ENCODE measurements at places on chromosomes 2 and 18. TPM values are rescaled to one million over a fixed set of nuclear protein-coding genes. Genes with fewer than 3 reads are reported as not detected.

DNA sequence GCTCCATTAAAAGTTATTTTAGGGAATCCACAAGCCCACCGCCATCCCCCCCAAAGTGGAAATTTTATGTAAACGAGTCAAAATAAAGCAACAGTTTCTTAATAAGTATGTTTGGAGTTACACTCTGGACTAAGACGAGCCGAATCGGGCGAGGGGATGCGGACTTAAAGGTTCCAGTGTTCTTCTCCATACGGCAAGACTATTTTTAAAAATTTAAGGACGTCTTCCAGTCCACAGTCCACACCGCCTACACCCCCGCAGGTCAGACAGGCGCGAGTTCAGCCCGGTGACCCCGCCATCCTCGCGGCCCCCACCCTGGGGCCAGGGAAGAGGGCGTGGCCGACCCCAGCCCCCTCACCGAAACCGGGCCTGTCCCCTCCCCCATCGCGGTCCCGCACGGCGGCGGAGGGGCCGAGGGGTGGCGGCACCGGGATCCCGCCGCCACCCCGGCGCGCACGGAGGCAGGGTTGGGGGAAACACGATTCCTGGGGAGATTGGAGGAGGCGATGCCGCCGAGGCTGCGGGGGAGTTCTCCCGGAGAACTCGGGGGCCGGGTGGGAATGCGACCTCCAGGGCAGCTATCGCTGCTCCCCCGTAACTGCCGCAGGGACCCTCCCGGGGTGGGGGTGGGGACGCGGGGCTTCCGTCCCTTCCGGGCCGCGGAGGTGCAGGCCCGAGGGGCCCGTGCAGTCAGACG lies 24.5 kb upstream of the SMAD7 start:
- DNase-seq, result peak; percentile 88

DNA sequence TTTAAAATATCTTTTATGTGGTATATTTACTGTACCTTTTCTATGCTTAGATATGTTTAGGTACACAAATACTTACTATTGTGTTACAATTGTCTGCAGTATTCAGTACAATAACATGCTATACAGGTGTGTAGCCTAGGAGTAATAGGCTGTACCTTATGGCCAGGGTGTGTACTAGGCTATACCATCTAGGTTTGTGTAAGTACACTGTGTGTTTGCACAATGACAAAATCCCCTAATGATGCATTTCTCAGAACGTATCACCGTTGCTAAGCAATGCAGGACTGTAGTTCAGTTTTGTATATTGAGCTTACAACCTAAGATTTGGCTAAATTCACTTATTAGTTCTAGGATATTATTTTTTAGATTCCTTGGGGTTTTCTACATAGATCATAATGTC lies 332.3 kb upstream of the HS6ST1 start:
- no peak for DNase-seq

DNA sequence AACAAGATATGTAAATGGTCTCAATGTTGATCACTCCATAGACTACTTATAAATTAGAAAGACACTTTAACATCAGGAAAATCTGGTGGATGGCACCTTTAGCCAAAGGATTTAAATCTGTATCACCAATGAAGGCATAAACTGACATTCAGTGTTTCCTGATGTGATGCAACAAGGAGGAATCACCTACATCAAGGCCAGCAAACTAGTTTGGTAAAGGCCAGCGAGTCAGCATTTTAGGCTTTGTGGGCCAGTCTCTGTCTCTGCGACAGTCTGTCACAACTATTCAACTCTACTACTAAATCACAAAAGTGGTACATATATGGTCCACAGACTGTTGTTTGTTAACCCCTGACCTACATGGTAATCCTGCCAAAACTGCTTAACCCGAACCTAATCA lies 33.3 kb downstream of the C2orf76 start:
- no peak for DNase-seq

DNA sequence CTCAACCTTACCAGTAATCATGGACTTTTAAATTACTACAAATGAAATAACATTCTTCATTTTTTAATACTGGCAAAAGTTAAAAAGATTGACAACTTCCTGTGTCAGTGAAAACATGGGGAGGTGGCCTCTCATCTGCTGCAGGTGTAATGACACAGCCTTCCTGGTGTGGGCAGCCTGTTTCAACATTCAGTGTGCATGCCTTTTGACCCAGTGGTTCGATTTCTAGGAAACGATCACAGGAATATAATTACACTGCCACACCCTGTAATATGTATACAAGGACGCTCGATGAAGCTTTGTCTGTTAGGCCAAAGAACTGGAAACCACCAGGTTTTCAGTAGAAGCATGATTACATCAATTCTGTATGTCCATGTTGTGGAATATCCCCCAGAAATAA lies 68.7 kb downstream of the MTHFD2 start:
- peak; percentile 65 for DNase-seq

GRCh38 chr2:74566076-74566753 lies 11.7 kb downstream of the DOK1 start:
- DNase-seq, result no peak

- no peak for DNase-seq
These were observed 363.3 kb upstream of the SMIM21 start for GRCh38 chr18:75790796-75791195.

DNA sequence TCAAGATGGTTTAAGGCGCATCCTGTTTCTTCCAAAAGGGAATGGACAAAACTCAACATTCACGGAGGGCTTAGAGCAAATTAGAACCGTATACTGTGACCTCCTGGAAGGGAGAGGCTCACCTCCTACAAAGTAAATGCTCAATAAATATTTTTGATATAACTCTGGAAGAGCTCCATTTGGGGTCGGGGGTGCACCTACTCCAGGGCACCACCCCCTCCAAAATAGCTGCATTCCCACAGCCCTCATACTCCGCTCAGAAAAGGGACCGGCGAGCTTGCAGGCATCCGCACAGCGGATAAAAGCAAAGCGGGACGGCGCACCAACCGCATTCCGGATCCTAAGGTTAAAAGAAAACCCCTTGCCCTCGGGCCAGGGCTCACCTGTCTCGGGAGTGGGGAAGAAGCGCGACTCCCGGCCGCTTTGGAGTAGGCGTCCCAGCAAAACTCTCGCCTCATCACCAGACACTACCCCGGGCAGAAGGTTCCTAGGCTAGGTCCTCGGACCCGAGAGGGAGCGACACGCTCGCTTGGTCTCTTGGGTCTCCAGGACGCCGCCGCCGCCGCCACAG lies 378 bp downstream of the WDPCP start:
- no peak for DNase-seq

GRCh38 chr2:216235896-216236295 lies 126.7 kb downstream of the XRCC5 start:
- DNase-seq, result no peak

DNA sequence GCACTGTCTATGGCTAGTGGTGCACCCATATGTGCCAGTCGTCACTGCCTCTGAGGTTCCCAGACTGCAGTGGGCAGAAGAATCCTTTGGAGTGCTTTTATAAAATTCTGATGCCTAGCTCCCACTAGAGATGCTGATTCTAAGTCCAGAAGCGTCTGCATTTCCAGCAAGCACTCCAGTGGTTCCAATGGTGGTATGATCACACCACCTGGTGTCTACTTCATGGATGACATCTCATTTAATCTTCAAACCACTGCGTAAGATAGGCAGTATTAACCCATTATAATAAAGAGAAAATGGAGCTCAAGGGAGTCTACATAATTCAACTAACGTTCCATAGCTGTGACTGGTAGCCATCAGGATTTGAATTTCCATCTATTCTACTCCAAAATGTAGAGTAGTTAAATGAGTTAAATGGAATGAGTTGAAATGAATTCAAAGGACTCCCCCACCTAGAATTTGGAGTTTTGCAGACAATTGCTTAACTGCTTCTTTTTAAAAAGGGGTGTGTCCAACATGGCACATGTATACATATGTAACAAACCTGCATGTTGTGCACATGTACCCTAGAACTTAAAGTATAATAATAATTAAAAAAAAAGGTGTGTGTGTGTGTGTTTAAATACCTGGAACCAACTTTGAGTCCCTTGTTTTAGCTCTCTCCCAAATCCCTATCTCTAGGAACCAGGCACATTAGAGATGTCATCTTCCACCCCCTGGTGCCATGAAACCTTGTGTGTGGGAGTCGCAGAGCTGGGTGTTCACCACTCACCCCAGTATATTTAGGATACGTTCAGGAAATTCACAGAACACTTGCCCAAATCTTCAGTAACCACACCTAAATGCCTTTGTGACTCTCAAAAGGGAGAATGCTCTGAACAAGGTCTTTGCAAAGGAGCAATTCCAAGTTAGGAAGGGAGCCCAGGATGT lies 14.1 kb downstream of the LAMA3 start:
- peak; percentile 57 for DNase-seq

DNA sequence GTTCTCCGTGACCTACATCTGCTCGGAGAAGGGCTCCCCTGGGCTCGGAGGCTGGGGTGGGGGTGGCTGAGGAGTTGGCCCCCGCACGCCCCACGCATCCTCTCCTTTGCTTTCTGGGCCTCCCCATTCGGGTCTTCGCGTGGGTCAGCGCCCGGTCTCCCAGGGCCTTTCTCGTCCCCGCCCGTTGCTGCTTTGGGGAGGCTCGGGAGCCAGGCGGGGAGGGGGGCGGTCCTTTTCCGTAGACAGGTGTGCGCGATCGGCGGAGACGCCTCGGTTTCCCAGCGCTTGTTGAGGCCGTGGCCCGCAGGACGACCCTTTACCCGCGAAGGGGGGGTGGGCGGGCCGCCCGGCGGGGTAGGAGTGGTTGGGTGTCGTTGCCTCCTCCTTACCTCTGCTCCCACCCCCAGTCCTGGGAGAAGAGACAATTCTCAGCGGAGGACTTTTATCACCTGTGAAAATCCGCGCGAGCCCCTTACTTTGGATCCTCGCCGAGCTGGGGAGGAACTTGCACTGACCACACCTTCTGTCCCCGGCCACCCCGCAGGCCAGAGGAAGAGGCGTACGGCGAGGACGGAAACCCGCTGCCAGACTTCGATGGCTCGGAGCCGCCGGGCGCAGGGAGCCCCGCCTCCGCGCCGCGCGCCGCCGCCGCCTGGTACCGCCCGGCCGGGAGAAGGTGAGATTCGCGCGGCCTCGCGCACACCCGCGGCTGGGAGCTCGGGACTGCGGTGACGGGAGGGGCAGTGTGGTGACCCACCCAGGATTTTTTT lies 2.6 kb downstream of the ADCYAP1 start:
- DNase-seq, result peak; percentile 82

DNA sequence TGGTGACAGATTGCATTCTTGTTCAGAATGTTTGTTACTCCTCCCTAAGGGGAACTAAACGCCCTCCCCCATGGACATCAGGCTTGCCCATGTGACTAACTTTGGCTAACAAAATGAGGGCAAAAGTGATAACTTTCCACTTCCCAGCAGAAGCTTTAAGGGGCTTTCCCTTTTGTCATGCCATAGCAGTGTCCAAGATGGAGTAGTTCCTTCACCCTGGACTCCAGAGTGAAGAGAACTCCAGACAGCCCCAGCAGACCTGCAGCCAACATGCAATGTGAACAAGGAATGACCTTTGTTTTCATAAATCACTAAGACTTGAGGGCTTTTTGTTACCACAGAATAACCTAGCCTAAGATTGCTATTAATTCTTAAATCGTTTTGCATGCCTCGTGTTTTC lies 163.5 kb downstream of the ZEB2 start:
- DNase-seq, result no peak

GRCh38 chr2:188078534-188078933 lies 213.1 kb upstream of the GULP1 start:
- no peak for DNase-seq

GRCh38 chr2:45131587-45131986 lies 122.3 kb upstream of the SIX2 start:
- no peak for DNase-seq

DNA sequence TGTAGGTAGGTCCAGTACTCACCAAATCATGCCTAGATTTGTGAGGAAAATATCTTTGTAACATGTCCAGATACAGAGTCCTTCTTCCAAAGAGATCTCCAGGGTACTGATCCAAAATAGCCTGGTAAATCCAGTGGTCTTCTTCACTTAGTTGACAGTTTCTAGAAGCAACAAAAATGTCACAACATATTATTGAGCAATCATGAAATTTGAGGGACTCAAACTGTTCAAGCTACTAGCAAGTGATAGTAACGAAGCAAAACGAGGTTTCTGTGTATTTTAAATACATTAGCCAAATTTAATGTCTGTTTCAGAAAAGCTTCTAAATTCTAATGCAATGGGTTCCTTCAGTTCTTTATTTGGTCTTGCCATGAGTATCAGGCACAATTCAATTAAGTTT lies 142.8 kb downstream of the CCDC148 start:
- DNase-seq, result no peak

DNA sequence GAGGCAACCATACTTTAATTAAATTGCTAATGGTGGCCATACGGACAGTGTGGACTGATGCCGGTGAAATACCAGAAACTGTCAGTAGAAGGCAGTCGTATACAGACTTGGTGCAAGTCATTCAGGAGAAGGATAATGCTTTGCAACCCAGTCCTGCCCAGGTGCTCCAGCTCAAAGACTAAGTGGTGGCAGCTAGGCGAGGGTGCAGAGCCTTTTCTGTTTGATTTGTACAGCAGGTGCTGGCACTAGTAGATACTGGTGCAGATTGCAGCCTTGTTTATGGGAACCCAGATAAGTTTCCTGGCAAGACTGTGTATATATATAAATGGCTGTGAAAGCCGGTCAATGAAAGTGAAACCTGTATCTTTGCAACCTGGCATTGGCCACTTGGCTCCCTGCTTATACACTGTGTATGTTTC lies 208.3 kb upstream of the SYT4 start:
- no peak for DNase-seq

DNA sequence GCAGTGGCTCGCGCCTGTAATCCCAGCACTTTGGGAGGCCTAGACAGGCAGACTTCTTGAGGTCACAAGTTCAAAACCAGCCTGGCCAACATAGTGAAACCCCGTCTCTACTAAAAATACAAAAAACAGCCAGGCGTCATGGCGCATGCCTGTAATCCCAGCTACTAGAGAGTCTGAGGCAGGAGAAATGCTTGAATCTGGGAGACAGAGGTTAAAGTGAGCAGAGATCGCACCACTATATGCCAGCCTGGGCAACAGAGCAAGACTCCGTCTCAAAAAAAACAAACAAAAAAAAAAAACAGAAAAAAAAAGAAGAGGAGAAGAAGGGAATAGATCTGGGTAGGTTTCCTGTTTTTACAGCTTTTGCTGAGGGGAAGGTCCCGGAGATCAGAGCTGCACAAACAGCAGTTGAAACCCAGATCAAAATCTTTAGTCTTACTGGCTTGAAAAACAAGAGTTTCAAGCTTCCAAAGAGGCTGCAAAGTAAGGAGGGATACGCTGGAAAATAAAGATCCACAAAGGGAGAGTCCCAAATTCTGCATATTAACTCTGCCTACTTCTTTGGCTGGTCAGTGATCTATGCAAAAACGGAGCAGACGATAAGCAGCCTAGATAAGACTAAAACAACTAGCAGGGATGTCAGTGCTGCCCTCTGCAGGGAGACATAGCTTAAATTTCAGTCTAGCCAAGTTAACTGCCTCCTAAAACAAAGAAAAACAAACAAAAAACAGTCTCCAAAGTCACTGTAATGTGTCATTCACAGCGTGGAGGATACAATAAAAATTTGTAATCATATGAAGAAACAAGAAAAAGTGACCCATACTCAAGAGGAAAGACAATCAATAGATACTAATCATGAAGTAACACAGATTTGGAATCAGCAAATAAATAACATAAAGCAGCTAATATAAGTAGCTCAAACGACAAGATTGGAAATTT lies 74.1 kb downstream of the TLK1 start:
- DNase-seq, result peak; percentile 26

Gene PLCL1
- total RNA-seq, result 0.22 TPM

Gene FZD7
- total RNA-seq, result 103 TPM

Gene TACR1
- not detected for total RNA-seq

Gene KANSL1L
- 11.4 TPM for total RNA-seq

Data from H7 (cell line).